ENCODE measurements at places on chromosomes 5 and 9.

GRCh38 chr9:121640076-121640475, 11.4 kb upstream of the DAB2IP start:
- DNase-seq, result no peak

GRCh38 chr5:180830253-180831138, 27.9 kb upstream of the MGAT1 start:
- DNase-seq, result peak; percentile 58

DNA sequence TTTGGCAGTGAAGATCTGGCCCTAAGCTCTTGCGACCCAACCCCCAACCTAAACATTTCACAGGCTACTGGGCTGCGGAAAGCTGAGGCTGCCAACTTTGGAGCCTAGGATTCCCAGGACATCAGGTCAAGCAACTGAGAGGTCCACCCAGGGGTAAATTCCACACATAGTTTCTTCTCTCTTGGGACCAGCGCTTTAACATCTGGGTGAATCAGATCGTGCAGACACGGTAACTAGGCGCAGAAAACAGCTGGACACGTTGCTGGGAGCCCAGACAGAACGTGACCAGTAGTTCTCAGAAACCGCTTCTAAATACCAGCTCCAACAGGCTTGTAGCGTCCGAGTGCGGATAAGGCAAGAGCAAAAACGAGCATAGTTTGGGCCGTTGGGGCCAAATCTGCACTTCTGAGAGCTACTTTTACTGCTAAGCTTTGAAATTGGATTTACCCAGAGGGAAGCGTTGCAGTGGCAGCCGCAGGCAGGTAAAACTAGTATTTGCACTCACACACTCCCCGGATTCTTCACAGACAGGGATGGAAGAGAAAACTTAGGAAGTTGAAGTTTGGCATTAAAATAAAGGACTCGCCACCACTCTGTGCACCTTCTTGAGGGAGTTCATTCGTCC, 11.8 kb downstream of the ITGA1 start:
- DNase-seq, result peak; percentile 7

DNA sequence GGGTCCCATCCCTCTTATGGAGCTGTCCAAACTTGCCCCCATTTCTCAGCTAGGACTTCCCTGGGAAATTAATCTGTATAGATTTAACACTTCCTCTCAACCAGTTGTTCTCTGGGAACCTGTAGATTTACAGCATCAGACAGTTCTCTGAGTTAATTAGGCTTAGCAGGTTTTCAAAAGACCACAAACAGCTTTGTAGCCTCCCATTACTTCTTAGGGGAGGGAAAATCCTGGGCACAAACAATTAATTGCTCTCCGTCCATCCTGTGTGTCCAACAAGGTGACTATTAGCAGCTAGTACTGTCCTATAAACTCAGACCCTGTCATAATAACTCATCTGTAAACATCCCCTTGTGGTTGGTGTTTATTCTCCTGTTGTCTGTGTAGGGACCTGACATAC, 197.9 kb downstream of the GOLPH3 start:
- no peak for DNase-seq

DNA sequence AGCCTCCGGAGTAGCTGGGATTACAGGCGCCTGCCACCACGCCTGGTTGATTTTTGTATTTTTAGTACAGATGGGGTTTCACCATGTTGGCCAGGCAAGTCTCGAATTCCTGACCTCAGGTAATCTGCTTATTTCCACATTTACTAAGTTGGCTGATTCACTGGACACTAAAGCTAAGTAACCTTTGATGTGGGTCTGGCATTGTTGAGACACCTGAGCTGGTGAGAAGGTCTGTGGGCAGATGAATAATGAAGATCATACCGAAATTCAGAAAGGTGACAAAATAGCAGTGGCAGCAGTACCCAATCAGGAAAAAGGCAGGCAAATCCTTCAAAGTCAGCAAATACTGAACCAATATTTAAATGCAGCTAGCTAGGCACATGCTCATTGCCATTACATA, 210.6 kb upstream of the ZNF608 start:
- no peak for DNase-seq

DNA sequence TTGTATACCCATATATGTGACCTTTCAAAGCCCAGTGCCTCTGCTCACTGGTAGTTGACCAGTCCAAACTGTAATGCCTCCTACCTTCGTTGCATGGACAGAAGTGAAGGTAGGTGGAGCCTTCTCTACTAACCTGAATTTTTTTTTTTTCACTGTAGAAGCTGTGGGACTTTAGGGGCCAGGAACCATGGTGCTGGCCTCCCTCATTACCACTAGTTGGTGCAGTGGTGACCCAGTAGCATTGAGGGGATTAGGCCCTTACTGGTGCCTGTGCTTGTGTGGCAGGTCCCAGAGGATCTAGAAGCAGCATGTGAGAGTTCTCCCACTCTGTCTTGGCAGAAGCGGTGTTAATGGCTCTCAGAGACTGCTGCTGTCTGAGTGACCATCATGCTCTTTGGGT, 2.3 kb downstream of the RALGPS1 start:
- no peak for DNase-seq

DNA sequence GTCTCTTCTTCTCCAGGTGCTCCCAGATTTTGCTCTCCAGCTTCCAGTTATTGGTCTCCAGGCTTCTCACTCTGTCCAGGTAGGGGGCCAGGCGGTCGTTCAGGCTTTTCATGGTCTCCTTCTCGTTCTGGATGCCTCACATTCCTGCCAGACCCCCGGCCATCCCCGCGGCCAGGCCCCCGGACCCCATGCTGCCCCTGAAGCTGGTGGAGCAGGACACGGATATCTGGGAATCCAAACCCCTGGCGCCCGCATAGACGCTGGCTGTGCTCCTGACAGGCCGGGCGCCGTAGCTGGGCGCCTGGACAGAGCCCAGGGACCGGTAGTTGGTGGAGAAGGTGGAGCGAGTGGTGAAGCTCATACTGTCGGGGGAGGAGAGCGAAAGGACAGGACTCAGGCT, 534.4 kb upstream of the TLE4 start:
- DNase-seq, result no peak

DNA sequence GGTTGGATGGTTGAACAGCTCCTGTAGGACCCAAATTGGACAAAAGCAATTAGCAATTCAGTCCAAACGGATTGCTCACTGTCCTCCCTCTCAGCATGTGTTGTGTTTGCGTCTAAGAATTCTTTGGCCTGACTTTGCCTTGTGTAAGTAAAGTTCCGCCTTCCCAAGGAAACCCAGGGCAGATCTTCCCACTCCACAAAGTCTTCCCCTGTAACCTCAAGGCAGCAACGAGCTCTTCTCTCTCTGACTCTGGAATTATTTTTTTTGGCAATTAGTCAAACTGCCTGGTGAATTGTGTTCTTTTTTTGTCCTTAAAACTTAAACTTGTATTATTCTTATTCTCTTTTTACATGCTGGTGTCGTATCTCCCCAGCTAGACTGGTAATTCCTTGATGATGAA, 20.7 kb upstream of the BASP1 start:
- no peak for DNase-seq

GRCh38 chr9:38227656-38228055, 158.6 kb upstream of the SHB start:
- no peak for DNase-seq

- DNase-seq, result no peak
Measured at GRCh38 chr9:95864852-95865580, 10.5 kb upstream of the ERCC6L2 start.

- no peak for DNase-seq
Measured at GRCh38 chr9:79742110-79742721, 170.5 kb downstream of the TLE4 start.

GRCh38 chr5:37552770-37553719, 173.9 kb downstream of the WDR70 start:
- DNase-seq, result no peak

DNA sequence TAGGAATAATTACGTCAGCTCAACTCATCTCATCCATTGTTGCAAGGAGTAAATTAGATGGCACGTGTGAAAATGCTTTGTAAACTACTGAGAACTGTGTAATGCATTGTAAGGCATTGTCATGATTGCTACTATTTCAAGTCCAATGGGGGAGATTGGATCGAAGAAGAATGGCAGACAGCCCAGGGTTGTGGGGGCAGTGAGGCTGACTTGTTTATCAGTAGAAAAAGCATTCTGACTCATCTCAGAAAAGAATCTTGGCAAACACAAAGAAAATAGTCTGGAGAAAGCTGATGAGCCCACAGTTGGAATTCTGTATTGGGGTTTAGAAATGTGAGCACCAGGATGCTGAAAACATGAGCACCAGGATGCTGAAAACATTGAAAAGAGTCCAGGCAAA, 28.0 kb upstream of the DAP start:
- DNase-seq, result no peak

- no peak for DNase-seq
Measured at GRCh38 chr5:172886974-172887501, 53.0 kb downstream of the ERGIC1 start.

- no peak for DNase-seq
Measured at GRCh38 chr5:123444016-123444415, 20.8 kb upstream of the CEP120 start.

DNA sequence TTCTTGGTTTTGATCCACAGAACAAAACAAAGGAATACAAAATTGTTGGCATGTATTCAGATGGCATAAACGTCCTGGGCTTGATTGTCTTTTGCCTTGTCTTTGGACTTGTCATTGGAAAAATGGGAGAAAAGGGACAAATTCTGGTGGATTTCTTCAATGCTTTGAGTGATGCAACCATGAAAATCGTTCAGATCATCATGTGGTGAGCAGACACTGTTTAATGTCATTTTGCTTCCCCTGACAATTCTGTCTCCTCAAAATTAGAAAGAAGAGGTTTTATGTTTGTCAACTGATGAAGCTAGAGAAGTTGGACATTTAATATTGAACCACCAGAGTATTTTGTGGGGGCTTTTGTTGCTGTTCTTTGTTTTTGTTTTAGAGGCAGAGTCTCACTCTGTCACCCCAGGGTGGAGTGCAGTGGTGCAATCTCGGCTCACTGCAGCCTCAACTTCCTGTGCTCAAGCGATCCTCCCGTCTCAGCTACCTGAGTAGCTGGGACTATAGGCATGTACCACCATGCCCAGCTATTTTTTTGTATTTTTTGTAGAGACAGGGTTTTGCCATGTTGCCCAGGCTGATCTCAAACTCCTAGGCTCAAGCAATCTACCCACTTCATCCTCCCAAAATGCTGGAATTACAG, 82.0 kb downstream of the SLC1A1 start:
- no peak for DNase-seq

DNA sequence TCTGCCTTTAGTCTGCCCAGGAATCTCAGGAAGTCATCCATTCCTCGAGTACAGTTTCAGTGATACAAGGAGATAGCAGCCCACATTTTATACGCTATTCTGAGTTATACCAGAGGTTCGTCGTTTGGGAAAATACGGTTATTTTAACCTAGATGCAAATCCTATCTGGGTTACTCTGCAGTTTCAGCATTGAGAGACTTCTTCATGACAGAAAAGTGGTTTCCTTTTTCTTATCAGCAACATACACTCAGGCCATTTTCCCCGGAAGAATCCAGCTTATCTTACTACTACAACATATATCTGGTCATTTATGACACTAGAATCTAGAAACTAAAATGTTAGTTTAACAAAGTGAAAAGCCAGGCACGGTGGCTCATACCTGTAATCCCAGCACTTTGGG, 83.4 kb upstream of the IQGAP2 start:
- DNase-seq, result no peak
